Activated T-helper 17 cell treated with anti-CD3 and anti-CD28 coated beads, Interleukin-2, amount 50 U/mL, for 72 hours (primary cell): ENCODE measurements at places on chromosomes 4 and X.

- ATAC-seq, result no peak
Measured at GRCh38 chr4:41205130-41205529, 9.2 kb downstream of the APBB2 start.

DNA sequence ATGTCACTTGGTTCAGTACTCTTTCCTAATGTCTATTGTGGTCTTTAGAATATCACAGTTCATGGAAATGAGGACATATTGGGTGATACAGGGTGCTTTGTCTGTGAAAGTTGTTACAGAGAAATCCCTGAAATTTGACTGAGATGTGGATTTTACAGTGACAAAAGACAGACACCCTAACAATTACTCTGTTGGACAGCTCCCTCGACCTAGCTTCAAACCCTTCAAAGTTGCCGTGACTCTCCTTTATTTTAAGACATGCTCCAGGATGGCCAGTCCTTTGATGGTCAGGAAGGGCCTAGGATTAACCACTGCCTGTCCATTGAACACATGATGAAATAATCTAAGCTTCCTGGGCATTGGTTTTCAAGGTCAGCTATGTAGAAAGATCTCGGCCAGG, 4.0 kb downstream of the DCX start:
- no peak for ATAC-seq

- ATAC-seq, result no peak
Measured at GRCh38 chr4:170940043-170940724, 850.4 kb upstream of the AADAT start.

DNA sequence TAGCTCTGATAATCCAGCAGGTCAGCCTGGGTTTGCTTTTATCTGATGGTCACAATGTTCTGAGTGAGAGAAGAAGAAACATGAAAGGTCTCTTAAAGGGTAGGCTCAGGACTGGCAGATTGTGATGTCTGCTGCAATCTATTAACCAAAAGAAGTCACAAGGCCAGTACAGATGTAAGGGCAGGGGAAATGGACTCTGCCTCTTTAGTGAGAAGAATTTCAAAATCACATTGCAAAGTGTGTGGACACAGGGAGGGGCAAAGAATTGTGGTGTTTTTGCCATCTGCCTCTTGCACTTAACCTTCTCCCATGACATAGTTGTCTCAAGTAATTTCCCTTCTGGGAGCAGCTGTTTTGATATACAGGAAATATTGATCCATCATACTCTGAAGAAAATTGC, 40.9 kb downstream of the IL1RAPL1 start:
- ATAC-seq, result no peak
